Dermis microvascular lymphatic vessel endothelial cell (primary cell): ENCODE measurements at places on chromosomes 6 and 20. TPM values are rescaled to one million over a fixed set of nuclear protein-coding genes. Genes with fewer than 3 reads are reported as not detected.

GRCh38 chr6:159064477-159064876, 19.7 kb upstream of the TAGAP start:
- no peak for DNase-seq

DNA sequence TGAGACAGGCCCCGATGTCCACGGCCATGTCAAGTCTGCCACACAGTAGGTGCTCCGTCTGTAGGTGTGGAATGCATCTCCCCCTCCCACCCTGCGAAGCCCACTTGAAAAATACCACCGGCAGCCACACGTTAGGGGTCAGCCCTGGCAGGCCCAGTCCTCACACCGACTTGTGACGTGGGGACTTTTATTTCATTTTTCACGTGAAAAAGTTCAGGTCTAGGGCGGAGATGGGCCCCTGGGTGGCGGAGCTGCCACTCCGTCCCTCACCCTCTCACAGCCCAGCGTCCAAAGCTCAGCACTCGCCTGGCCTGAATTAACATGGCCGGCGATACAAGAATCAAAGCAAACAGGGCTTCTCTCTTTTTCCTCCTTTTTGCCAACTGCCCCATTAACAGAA, 3.8 kb upstream of the TUBB1 start:
- DNase-seq = no peak

GRCh38 chr6:135182071-135183001, 1.2 kb downstream of the MYB start:
- DNase-seq = peak; percentile 4

GRCh38 chr6:72213654-72214053, 327.3 kb downstream of the RIMS1 start:
- DNase-seq = no peak

GRCh38 chr20:43963872-43964791, 49.5 kb downstream of the TOX2 start:
- DNase-seq = no peak

GRCh38 chr6:166365806-166366205, 16.9 kb downstream of the MPC1 start:
- DNase-seq = no peak

DNA sequence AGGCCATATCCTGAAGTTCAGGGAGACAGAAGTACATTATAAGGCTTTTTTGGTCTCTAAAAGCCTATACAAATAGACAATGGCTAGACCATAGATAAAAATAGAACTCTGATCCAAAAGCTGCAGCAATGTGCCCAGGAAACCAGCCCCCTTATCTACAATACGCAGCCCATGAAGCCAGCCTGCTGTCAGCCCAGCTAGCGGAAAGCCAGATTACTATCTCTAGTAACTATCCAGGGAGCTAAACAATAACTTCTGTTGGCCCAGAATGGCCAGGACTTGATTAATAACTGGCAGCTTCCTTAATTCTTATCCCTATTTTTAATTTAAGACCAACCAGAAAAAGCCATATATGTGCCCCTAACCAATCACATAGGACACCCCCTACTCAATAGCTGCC, 160.4 kb upstream of the SMLR1 start:
- DNase-seq = no peak

GRCh38 chr6:115634887-115635286, 425.8 kb downstream of the FRK start:
- DNase-seq = no peak

- DNase-seq = peak; percentile 25
Measured at GRCh38 chr6:127641905-127642304, 64.9 kb downstream of the C6orf58 start.

DNA sequence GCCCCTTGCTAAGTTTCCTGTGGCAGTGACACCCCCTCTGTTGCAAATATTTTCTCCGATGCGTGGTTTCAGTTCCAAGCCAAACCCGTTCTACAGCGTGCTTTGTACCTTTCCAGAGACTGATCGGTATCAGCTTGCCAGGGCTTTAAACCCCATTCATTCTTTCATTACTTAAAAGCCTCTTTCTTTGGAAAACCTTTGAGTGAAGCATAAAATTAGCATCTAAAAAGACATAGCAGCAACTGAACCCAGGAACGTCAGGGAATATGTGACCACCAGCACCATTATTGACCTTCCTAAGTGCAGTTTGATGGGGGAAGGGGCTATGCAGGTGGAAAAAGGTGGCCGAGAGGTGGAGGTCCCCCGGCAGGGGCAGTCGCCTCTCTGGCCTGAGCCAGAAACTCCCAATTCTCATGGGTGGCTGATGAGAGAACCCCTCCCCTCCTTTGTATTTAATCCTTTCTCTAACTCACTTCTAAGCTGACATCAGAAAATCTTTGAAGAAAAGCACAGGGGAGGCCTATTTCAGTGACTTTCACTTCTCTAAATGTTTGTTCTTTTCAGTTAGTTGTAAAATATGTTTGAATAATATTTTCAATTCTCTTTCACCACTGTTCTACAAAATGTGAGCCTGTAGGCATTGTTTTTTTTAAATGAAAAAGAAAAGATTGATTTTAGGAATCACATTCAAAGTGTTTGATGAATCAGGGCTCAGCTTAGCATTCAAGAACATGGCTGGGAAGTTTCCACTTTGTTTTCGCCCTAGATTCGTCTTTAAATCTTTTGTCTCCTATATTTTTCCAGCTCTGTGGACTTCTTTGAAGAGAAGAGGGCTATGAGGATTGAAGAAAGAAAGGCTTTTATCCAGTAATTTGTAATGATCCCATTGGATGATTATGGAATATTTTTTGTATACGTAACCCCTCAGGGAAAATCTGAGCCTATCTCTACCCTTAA, 89.2 kb downstream of the RSPH3 start:
- no peak for DNase-seq

- DNase-seq = no peak
Measured at GRCh38 chr6:170202416-170203135, 88.3 kb downstream of the DLL1 start.

DNA sequence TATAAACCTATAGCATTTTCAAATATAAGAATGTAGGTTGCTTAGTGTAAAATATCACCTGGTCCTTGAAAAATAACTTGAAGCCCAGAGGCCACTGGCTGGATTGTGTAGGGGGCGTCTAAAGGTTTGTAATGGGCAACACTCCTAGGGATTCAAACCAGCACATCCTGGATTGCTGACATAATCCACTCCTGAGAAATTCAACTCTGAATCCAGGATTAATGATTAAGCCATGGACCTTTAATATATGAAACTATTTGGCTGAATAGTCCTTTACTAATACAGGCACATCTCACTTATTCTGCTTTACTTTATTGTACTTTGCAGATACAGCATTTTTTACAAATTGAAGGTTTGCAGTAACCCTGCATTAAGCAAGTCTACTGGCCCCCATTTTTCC, 160.8 kb downstream of the UBE3D start:
- DNase-seq = no peak

DNA sequence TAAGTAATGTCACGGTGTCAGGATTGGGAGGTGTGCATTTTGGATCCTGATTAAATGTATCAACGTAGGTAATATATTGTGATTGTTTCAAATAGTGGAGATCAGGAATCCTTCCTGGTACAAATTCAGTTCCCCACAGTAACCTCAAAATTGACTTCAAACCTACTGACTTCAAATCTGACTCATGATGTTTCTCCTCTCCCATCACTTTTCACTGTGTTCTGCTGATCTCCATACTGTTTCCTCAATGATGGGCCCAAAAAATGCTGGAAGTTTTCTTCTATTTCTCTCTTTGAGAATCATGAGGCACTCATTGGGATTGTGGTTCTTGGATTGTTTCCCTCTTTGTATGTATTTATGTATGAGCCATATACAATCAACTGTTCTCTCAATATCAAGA, 35.9 kb downstream of the LAMA2 start:
- no peak for DNase-seq

- no peak for DNase-seq
Measured at GRCh38 chr6:16902502-16902901, 141.2 kb upstream of the ATXN1 start.

- DNase-seq = no peak
Measured at GRCh38 chr20:1943275-1944002, 48.2 kb downstream of the SIRPA start.

GRCh38 chr6:53240761-53241160, 92.1 kb upstream of the GCM1 start:
- DNase-seq = no peak

GRCh38 chr6:31114541-31114878, at the start of gene PSORS1C1:
Gene PSORS1C1 (plus strand): TSS chr6:31114800. CDS start chr6:31129633, 14,833 bp downstream.
- DNase-seq = no peak

DNA sequence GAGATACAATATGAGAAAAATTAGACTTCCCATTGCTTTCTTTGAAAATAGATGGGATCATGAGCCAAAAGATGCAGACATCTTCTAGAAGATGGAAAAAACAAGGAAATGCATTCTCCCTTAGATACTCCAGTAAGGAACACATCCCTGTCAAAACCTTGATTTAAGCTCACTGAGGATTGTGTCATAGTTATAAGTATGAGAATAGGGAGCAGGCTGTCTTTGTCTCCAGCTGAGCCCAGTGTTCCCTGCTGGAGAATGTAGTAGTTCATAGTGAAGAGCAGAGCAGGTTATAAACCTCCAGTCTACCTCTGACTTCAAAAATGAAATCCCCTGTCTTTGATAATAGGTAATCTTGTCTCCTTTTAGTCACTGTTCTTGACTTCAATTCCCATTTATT, 589.9 kb downstream of the PHF3 start:
- no peak for DNase-seq

DNA sequence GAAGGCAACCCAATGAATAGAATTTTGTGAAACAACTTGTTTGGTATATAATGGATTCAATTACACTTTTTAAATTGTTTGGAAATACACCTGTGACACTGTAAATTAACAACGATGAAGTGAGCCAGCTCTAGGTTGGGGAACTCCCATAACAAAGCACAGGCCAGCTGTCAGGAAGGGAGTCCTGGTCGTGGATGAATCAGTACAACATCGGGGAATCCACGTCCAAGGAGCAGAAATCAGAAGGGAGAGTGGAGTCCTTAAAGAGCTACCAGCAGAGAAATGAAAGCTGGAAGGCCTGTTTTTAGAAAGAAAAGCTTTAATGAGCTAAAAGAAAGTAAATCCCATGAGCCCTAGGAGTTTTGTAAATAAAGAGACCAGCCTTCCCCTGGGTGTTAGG, 223.1 kb upstream of the SLC35B3 start:
- no peak for DNase-seq

DNA sequence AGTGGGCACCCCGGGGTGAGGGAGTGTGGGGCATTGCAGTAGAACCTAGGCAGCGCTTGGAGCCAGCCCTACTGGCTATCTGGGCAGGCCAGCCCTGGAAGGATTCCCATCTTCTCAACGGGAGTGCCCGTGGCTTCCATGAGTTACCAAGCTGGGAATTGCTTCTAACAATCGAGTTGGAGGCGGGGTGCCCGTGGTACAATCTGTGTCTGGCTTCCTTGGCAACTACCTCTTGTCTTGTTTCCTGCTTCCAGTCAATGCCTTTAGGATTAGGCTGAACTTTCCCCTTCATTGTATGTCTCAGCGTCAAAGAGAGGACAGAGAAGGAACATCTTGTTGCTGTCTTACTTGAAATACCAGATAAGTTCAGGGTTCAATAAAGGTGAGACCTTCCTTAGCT, 33.3 kb downstream of the PPP1R14C start:
- no peak for DNase-seq

DNA sequence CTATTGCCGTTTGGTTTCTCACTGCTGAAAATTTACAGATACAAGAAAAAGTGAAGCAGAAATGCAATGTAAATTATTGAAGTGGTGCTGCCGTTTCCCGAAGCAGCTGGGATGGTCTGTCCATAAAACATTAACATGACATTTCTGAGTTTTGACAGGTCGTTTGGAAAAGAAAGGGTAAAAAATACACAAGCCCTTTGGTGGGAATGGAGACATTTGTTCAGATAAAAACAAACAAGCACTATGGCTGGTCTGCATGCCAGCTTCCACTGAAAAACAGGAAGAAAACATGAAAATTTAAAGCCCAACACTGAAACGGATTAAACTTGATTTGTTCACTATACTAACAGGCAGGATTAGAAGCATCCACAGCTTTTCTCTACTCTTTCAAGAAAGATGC, 155.2 kb downstream of the FRK start:
- no peak for DNase-seq

DNA sequence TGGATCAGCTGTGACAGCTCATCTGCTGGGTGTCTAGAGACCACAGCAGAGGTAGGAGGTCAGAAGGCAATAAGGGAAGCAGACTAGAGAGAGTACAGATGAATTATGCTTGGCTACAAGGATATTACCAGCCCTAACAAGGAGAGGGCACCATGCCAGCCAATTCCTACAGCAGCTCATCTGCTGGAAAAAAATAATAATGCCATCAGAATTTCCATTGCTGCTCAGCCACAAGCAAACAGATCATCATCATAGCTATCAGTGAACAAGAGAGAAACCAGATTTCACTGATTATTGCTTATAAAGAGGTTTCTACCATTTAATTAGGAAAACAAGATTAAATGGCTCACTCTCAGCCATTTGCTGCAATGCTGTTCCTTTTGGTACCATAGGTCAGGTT, 66.5 kb downstream of the PSMG4 start:
- DNase-seq = peak; percentile 78

DNA sequence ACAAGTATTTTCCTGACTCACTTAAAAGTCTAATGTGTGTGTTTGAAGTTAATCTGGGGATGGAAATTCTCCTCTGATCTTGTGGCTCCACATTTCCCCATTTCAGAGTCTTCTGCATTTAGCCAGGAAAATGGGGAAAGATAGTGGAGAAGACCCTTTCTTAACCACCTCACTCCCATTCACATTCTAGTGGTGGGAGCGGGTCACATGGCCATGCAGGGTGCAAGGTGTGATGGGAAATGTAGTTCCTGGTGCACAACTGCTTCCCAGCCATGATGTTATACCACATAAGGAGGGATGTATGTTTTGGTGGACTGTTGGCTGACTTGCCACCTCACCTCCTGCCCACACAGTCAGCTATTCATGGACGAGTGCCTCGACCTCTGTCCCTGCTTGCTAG, 61.8 kb downstream of the BANF2 start:
- DNase-seq = peak; percentile 7

DNA sequence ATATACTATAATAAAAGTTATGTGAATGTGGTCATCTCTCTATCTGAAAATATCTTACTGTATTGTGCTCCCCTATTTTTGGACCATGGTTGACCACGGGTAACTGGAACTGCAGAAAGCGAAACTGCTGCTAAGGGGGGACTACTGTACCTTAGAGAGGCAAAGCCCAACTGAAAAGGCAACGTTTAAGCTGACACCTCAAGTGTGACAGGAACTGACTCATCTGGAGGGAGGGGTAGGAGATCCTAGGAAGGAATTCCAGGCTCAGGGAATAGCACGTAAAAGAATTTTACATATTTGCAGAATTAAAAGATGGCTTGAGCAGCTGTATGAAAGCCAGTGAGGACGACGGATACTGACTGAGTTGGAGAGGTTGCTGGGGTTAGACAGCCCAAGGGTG, 34.8 kb downstream of the ELOVL2 start:
- DNase-seq = no peak

MUCL3 gene
- total RNA-seq = not detected in 2 replicates

CRIP3 gene
- not detected in 2 replicates for total RNA-seq

CFAP61 gene
- total RNA-seq = not detected in 2 replicates

PPP1R14C gene
- not detected in 2 replicates for total RNA-seq

BPIFA1 gene
- total RNA-seq = not detected in 2 replicates

BTN1A1 gene
- total RNA-seq = not detected in 2 replicates

LHFPL5 gene
- not detected in 2 replicates for total RNA-seq

HIVEP2 gene
- total RNA-seq = 5.5 and 14.0 TPM in 2 replicates

FAM83C gene
- not detected in 2 replicates for total RNA-seq

ADGRG6 gene
- total RNA-seq = 3.3 and 7.6 TPM in 2 replicates

CLIC5 gene
- under 0.01 TPM in 2 replicates for total RNA-seq

ZSWIM1 gene
- 2.8 and 4.7 TPM in 2 replicates for total RNA-seq

CST2 gene
- not detected in 2 replicates for total RNA-seq
